ENCODE measurements at places on chromosomes 13 and 19. TPM values are rescaled to one million over a fixed set of nuclear protein-coding genes. Genes with fewer than 3 reads are reported as not detected.

DNA sequence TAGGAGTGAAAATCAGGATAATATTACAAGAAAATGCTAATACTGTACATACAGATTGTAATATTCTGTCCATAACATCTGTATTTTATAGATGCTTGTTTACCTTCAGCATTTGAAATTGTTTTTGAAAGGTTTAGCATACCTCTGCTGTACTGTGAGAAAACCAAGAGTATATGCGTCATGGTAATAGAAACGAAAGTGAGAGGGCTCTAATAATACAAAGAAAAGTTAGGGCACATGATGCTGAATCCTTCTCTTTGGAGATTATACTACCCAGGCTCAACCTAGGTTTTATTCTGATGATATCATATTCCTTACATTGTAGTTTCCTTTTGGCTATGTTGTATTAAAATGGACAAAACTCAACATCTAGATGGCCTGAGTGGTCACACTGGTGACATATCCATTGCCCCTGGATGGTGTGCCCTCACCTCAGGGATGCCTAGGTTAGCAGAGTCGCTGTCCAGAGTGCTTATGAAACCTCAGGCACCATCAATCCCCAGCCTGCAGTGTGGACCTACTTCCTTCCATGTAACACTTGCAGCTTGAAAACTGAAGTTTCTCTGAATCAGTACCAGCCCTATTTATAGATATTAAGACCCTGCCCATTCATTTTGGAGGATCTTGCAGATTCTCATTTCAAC, 253.7 kb downstream of the KCTD12 start:
- no peak for DNase-seq

DNA sequence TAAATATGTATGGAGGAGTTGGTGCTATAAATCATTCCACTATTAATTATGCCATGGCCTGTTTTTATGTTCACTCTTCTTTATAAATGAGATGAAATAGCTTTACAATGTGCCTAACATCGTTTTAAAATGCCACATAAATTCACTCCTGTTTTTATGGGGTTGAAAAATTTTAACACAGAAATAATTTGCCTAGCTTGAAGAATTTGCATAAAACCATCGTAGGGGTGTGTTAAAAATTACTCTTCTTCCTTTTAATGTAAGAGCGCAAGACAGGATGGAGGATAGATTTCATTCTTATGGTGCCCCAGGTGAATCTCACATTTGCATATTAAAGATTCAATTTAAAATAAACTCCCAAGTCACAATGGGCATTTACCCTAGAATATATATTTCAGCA, 447.8 kb downstream of the OXGR1 start:
- no peak for DNase-seq

DNA sequence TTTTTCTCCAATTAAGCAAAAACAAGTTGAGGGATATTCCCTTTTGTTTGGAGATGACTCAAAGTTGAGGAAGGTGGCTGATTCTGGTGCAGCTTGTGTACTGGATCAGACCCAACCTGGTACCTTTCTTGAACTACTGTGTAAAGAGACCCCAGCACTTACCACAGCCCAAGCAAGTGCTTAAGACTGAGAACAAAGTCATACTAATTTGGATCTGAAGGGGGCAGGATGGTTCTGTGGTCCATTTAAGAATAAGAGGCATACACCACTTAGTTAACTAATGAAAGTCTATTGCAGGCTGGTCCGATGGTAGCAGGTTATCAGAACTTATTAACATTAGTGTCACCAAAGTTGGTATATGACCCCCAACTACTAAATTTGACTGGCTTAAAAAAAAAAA, 6.3 kb downstream of the THSD1 start:
- no peak for DNase-seq

- DNase-seq: no peak
Observed at GRCh38 chr19:31104451-31104850, 244.8 kb downstream of the TSHZ3 start.

- no peak for DNase-seq
Observed at GRCh38 chr19:14525729-14526128, 3.7 kb upstream of the TECR start.

DNA sequence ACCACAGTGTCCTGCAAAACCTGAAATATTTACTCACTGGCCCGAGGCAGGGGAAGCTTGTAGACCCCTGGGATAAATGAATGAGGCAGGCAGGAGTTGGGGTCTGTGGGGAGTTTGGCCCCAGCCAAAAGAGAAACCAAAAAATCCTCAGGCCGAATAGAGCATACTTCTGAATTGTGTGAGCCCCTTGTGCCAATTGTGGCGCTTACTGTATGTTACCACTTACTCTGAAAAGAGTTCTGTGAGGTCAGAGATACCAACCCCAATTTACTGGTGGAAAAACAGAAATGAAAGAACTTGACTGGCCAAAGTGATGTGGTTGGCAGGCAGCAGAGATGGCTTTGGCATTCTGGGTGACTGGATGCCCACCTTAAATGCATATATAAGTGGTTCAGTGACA, 6.9 kb downstream of the CARM1 start:
- DNase-seq: no peak

- no peak for DNase-seq
Observed at GRCh38 chr19:11364296-11364904, 9.2 kb downstream of the PLPPR2 start.

DNA sequence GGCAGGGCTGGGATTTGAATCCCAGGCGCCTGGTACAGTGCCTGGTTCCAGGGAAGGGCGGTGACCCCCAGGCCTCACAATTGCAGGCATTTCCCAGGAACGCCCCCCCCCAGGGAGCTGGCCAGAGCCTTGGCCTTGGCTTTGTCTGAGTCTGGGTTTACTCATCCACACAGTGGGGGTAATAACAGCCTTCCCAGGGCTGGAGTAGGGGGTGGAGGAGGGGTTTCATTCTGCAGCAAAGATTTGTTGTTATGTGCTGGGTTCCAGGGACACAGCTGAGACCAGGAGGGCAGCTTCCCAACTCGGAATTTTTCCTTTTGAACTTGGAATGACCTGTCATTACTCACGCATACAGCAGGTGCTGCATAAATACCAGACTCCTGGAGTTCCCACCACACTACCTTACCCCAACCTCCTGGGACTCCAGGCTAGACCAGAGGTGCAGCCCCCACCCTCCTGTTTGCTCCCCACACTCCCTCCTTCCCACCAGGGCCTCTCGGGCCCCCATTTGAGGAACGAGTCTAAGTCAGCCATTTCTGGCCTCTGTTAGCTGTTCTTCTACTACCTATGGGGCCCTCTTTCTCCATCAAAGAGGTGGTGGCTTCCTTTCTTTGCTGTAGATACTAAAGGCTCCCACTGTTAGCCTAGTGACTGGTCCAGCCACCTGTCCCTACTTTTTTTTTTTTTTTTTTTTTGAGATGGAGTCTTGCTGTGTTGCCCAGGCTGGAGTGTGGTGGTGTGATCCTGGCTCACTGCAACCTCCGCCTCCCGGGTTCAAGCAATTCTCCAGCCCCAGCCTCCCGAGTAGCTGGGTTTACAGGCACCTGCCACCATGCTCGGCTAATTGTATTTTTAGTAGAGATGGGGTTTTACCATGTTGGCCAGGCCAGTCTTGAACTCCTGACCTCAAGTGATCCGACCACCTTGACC, 1.6 kb upstream of the ADAMTS10 start:
- no peak for DNase-seq

GRCh38 chr19:29454109-29454508, 71.7 kb upstream of the VSTM2B start:
- DNase-seq: no peak

DNA sequence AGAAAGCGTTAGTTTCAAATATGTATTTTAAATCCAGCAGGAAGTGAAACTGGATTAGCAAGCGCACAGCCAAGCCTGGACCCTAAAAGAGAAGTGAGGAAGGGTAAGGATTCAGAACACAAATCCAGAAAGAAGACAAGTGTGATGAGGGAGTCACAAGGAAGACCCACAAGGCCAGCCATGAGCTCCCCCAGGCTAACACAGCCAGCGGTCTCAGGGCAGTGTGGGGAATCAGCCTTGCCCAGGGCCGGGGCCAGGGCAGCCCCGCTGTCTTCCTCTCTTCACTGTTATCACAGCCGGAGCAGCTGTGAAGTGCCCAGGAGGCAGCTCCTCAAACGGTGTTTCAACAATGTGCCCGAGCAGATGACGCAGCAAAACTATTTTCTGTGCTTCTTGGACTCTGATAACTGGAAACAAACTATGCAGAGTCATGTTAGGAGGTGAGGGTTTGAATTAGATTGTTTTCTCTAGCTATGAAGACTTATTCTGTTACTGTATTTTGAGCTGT, 12.2 kb upstream of the CDC16 start:
- DNase-seq: no peak

GRCh38 chr19:9801976-9802375, 16.9 kb downstream of the FBXL12 start:
- DNase-seq: no peak

GRCh38 chr19:14343286-14343685, 38.0 kb upstream of the ADGRE5 start:
- DNase-seq: no peak

DNA sequence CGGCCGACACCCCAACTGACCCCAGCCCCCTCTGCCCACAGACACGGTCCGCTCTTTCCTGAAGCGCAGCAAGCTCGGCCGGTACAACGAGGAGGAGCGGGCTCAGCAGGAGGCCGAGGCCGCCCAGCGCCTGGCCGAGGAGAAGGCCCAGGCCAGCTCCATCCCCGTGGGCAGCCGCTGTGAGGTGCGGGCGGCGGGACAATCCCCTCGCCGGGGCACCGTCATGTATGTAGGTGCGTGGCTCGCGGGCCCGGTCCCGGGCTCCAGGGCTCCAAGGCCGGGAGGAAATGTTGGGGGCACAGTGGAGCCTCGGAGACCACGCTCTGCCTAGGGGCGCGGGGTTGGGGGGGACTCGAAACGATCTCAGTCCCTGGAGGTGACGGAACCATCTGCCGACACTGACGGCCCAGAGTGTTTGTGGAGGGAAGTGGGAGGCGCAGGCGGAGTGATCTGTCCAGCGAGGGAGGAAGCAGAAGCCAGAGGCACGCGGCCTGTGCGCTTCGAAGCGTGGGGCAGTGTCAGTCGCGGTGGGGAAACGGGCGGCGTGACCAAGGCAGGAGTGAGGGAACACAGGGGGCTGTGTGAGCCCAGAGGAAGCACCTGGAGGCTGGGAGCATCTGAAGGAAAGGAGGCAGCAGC, 6.3 kb downstream of the TBCB start:
- no peak for DNase-seq

- no peak for DNase-seq
Observed at GRCh38 chr19:13104360-13104847, 1.7 kb upstream of the LYL1 start.

DNA sequence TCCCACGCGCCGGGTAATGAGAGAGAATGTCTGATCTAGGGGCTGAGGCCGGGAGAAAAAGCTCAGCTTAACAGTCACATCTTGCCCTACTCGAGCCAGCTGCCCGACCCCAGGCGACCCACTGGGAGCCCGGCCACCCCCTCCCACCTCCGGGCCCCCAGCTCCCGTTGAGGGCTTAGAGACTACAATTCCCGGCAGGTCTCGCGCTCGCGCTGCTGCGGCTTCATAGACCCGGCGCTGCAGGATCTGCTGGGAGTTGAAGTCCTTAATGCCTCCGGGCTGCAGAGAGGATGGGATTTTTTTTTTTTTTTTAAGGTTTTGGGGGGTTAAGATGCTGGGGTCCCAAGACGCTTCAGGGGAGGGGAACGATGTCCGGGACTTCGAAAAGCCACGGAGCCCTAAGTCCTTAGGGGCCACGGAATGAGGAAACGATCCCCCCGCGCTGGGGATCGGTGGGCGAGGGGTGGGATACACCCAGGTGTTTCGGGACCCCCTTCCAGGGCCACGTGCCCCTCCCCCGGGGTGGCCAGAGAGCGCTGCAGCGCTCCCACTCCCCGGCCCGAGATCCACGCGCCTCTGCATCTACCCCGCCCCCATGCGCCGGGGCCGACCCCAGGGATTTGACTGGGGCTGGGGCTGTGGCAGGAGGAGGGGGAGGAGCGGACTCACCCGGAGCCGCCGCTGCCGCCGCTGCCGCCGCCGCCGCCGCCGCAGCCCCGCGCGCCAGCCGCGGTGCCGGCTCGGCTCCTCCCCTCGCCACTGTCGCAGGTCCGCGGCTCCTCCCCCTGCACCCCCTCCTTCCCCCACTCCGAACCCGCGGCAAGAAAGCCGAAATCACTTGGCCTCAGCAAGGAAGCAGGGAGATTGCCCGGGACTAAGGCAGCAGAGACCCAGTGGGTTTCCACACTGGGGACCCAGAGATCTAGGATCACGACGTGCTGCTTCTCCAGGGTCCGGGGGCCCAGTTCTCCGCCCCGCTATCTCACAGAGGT, at the start of gene SYT3:
TSS of gene SYT3 (minus strand) at position 761 of the 992 bp plus-strand sequence. CDS start 2,470 bp downstream, outside the sequence.
- no peak for DNase-seq

- no peak for DNase-seq
Observed at GRCh38 chr13:28420704-28421103, 74.2 kb downstream of the FLT1 start.

- no peak for DNase-seq
Observed at GRCh38 chr19:38463365-38463764, 29.9 kb downstream of the RYR1 start.

- DNase-seq: no peak
Observed at GRCh38 chr13:40206241-40207000, 460.0 kb downstream of the FOXO1 start.

- DNase-seq: no peak
Observed at GRCh38 chr13:31477961-31478360, 261.4 kb upstream of the RXFP2 start.

DNA sequence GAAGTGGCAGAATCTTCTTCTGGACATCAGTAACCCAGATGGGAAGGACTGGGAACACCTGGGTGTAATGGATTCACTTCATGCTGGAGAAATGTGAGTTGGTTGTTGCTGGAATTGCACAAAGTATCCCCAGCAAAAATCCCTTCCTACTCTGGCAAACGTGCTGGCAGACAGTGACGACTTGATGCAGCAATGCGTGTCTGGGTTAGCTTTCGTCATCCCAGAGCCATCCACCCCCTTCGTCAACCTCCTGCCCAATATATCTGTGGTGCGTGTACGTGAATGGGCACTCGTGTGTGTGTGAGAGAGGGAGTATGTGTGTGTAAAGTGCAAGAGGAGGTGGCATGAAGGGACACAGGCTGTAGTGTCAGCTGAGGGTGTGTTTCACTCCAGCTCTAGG, 70.9 kb downstream of the TM9SF2 start:
- no peak for DNase-seq

GRCh38 chr19:1057176-1057855, 9.7 kb upstream of the ARHGAP45 start:
- DNase-seq: no peak

- no peak for DNase-seq
Observed at GRCh38 chr13:109592770-109593169, 193.6 kb downstream of the IRS2 start.

The ATXN8OS gene
- polyA plus RNA-seq: 0.66 TPM

The CYP2A7 gene
- 0.16 TPM for polyA plus RNA-seq

The KLF1 gene
- 0.43 TPM for polyA plus RNA-seq

The DIRAS1 gene
- 3.5 TPM for polyA plus RNA-seq

The TEX101 gene
- polyA plus RNA-seq: not detected

The EPS8L1 gene
- polyA plus RNA-seq: 48.8 TPM

The CAPN12 gene
- polyA plus RNA-seq: 4.6 TPM

The C1QTNF9 gene
- polyA plus RNA-seq: 0.32 TPM

The RASAL3 gene
- 1.6 TPM for polyA plus RNA-seq

The SLITRK5 gene
- polyA plus RNA-seq: 1.8 TPM
